ENCODE measurements at places on chromosomes 2 and 18.

GRCh38 chr2:169714699-169715098, 18.9 kb upstream of the KLHL23 start:
- DNase-seq = no peak

- no peak for DNase-seq
Observed at GRCh38 chr2:180029575-180029974, 22.5 kb upstream of the CWC22 start.

DNA sequence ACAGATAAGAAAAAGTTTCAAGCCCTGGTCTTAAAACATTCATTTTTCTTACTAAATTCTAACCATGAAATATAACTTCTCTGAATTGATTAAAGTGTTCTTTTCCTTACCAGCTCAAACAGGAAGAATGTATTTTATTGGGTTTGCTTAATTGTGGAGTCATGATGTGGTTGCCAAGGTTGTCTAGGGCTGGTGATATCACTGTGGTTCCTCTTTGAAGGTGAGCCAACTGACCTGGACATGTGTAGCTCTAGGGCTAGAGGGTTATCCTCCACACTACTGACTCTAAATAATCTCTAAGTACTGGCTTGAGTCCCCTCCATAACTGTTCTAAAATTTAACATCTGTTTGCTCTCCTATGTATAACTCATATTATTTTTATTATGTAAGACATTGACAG, 529.6 kb downstream of the PIK3C3 start:
- no peak for DNase-seq

DNA sequence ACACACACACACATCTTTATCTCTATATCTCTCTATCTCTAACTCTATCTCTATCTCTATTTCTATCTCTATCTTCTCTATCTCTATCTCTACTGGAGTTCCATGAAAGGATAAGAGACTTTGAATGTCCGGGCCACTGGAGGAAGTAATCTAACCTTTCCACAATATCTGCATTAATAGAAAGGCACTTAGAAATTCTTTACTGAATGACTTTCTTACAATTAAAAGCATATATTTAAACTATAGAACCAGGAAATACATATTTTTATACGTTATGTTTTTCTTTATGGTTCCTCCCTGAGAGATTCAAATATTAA, 234.9 kb downstream of the TRIB2 start:
- DNase-seq = no peak

DNA sequence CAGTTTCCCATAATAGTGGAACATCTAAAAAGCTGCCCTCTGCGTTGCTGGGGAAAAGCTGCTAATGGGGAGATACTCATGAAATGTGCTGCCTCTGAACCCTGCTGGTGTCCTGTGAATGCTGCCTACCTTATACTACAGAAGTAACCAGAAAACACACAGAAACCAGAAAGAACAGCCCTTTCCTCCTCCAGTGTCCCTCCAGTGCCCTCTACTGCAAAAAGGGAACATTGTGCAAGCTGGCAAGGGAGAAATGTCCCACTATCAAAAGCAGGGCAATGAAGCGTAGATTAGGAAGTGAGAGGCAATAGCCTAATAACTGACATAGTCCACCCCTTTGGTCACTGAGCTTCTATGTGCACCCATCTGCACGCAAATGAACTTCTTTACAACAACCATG, 162.7 kb upstream of the ETAA1 start:
- no peak for DNase-seq

DNA sequence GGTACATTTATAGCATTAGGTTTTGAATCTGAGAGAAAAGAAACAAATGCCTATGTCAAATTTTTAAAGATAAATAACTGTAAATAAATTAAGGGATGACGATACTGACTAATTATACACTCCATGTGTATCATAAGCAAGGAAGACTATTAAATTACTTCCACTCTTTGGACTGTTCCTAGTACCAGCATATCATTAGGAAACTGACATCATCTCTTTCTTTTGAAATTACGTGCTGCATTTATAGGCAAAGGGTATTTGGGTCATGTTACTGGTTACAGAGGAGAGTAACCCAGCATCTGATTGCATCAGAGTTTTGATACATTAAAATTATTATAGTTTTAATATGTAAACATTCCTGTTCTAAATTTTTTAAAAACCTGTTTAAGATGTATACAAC, 309.7 kb downstream of the XIRP2 start:
- no peak for DNase-seq

- no peak for DNase-seq
Observed at GRCh38 chr2:219744066-219744465, 116.6 kb downstream of the SLC4A3 start.

- no peak for DNase-seq
Observed at GRCh38 chr18:49025426-49025766, 74.6 kb upstream of the SMAD7 start.

- DNase-seq = no peak
Observed at GRCh38 chr2:122749405-122749804, 994.0 kb downstream of the TSN start.

DNA sequence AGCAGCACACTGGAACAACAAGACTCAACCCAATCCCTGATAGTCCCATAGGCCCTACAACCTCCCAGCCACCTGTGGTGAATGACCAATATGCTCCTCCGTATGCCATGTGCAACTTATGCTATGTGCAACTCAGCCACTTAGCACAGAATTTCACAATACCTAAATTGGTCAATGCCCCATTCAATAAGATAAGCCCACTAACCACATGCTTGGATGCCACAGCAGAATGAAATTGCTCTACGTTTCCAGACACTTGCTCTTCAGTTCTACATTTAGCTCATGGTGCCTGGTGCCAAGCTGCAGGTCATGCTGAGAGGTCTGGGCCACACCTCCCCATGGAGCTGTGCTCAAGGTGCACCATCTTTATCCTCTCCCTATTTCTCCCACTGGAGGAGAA, 159.8 kb downstream of the EN1 start:
- no peak for DNase-seq

DNA sequence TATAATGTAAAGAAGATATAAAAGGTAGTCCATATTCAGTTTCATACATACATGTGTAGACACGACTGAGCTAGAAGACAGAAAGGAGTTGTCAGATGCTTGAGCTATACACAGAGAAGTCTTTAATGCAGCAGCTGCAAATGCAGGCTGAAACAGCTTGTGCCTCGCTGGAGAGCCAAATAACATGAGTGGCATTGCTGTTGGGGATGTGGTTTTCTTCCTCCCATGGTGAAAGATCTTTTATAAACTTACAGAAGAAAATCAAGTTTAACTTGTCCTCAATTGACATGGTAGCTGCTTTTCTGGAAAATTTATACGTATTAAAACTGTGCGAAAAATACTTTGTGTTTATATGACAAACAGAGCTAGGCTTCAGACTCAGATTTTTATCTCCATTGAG, 16.4 kb upstream of the IL1R1 start:
- no peak for DNase-seq

- DNase-seq = peak; percentile 50
Observed at GRCh38 chr2:224584785-224585210, 365 bp downstream of the CUL3 start.

DNA sequence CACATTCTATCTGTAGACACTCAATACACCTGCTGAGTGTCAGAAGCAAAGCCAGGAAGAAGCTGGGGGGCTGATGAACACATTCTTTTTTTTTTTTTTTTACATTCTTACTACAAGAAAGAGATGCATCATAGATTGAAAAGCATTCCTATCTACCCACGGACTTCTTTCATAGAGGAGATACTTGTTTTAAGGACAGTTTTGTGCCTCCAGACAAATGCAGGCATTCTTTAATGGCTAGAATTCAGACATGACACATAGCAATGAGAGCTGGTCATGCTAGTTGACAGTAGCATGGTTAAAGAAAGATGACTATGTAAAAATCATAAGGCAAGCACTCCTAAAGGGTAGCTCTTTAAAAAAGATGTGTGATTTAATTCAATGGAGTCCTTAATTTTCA, 110.2 kb downstream of the EPHA4 start:
- DNase-seq = no peak

GRCh38 chr2:23373666-23374065, 11.3 kb upstream of the KLHL29 start:
- no peak for DNase-seq

DNA sequence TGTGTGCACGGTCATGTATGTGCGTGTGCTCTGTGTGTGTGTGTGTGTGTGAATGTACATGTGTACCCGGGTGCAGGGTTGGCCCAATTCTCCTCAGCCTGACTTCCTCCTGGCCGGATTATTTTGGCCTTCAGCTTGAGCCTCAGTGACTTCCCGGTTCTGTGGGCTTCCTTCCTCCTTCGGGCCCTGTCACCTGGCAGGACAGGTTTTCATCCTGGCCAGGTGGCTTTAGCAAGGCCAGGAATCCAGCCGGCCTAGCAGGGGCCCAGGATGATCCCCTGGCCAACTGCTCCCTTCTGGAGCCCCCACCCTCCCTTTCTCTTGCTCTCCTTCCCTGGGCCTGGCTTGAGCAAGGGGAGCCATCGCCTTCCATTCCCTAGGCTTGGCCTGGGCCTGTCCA, 140.5 kb downstream of the INHBB start:
- DNase-seq = no peak

GRCh38 chr2:178331474-178332432, 119.2 kb downstream of the PRKRA start:
- DNase-seq = no peak

DNA sequence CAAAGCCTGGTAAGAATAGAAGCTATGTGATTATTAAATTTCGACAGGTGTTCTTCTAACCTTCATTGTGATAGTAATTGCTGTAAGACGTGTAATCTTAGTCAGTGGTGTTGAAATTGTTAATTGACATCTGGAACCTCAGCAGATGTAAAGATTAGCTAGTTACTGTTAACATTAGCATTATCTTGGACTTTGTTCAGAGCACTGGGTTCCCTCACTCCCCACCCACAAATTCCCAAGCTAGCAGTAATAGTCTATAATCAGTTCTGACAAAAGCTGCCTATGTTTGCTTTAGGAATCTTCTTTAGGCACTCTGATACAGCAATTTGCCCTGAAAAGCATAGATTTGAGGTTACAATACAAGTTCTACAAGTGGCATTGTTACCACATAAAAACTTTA, 233.7 kb downstream of the EN1 start:
- DNase-seq = no peak

- DNase-seq = no peak
Observed at GRCh38 chr2:49840428-49840975, 686.2 kb upstream of the FSHR start.

DNA sequence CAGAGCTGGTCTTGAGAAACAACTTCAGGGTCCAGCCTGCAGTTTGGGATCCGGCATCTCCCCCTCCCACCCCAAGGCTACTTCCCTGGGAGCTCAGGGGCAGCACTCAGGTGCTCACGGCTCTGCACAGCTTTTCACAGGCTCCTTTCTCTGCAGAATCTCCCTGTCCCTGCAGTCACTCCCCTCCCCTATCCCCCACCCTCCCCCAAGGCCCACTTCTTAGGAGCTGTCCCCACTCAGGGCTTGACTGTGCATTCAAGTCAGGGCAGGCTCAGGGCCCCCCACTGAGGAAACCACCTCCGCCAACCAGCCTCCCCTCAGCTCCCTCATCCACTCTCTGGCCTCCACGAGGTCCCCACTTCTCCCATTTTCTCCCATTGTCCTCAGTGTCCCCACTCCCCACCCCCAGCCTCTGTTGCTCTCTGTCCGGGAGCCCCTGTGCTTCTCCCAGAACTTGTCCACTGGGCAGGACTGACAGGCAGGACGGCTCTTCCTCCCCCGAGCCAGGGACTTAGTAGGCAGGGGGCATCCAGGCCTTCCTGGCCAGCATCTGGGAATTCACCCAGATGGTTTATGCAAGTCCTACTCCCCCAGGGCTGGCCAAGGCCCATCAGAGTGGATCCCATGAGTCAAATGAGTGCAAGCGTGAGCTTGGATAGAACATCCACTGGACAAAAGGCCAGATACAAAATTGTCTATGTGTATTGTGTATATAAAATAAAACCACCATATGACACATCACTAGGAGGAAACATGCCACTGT, 7.6 kb downstream of the NMUR1 start:
- no peak for DNase-seq

DNA sequence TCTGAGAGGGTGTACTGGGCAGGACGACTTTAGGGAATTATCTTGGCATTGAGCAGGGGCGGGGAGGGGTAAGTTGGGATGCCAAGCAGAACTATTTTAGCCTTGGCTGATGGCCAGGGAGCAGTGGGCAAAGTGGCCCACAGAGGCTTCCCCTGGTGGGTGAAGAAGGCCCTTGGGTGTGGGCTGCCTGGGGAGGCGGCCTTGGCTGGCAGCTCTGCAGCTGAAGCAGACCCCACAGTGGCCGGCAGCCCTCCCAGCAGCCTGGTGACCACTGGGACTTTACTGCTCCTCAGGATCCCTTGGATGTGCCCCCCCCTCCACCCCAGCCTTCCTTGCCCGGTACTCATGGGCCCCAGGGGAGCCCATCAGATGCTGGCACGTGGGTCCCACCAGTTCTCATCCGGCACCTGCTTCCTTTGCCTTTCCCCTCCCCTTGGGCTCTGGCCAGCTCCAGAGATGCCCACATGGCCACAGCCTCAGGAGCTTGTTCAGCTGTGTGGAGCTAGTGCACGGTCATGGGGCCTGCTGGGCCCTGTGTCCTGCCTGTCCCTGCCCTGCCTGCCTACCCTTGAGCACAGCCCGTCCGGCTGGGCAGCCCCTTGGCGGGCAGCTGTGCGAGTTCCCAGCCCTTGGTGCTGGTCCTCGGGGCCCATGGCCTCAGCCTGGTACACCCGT, 122.1 kb upstream of the HS6ST1 start:
- DNase-seq = no peak

- no peak for DNase-seq
Observed at GRCh38 chr2:188291617-188292347, at the start of gene GULP1. Gene GULP1 (plus strand): TSS chr2:188291874. CDS start chr2:188477703, 185,829 bp downstream.

DNA sequence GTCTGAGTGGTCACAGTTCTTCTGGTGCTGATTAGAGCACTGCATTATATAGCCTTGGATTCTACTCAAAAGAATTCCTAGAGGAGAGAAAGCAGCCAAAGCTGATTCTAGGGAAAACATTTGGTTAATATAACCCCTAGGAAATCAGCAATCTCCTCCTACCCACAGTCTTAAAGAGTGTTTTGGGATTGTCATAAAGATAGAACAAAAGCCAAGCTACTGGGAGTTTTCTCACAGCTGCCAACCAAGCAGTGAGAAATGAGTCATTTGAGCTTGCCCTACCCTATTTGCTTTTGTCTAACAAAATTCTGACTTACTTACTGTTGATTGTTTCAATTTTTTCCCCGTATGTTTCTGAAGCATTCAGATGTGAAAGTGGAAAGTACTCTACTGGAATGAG, 469.3 kb downstream of the PLCL1 start:
- DNase-seq = no peak

DNA sequence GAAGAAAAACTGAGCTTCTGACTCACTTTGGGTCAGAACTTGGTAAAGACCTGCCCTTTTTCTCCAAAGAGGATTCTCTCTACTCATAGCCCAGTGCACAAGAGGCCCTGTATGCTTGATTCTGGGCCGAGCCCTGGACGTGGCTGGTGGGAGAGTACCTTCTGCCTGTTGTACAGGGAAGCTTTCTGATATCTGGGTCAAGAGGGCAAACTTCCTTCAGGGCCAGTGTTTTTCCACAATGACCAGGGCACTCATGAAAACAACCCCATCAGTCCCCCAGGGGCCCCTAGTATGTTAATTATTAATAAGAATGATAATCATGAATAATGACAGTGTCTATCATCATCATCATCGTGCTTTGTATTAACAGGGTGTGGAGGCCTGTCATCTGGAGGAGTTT, 90.0 kb downstream of the TGFA start:
- DNase-seq = no peak

- no peak for DNase-seq
Observed at GRCh38 chr2:221448057-221448843, 123.9 kb downstream of the EPHA4 start.
